A673 (cell line): ENCODE measurements at places on chromosomes 16 and 17. TPM values are rescaled to one million over a fixed set of nuclear protein-coding genes. Genes with fewer than 3 reads are reported as not detected.

- no peak for DNase-seq
These were observed 601 bp downstream of the SPNS1 start for GRCh38 chr16:28975158-28975599.

- peak; percentile 63 for DNase-seq
These were observed 23.8 kb downstream of the SPHK1 start for GRCh38 chr17:76408037-76408849.

DNA sequence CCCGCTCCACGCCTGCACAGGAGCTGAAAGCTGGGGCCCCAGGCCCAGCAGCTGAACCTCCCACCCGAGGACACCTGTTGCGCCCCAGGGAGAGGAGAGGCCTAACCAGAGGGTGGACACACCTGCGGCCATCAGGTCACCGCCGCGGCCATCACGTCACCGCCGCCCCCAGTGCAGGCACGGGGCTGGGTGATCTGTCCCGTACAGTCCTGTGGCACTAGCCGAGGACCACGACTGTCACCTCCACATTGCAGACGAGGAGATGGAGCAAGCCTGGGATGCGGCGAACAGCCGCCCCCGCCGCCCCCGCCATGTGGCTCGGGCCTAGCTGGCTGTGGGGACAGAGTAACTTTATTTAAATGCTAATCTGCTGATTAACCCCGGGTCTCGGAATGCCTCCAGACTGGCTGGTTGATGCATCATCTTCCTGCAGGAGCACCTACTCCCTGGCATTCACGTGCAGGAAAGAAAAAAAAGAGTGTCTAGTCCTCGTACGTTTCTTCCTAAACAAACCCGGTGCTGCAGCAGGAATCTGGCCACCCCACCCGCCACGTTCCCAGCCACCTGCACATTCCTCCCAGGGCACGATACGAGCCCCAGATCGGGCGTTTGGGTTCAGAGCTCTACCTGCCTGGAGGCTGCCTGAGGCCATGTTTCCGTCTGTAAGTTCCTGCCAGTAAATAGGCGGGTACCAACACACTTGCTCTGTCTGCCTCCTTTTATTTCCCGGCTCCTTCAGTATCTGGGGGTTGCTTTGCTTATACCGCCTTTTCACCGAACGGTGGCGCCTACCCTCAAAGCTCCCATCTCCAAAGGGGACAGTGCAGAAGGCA, 29.9 kb downstream of the PIEZO1 start:
- peak; percentile 56 for DNase-seq

GRCh38 chr16:50802961-50803360, 61.1 kb downstream of the CYLD start:
- no peak for DNase-seq

Gene CD300LG
- total RNA-seq: not detected in 2 replicates
